ENCODE measurements at places on chromosomes 12 and 14.

GRCh38 chr14:53190938-53191337, 37.8 kb upstream of the DDHD1 start:
- DNase-seq: peak; percentile 72

DNA sequence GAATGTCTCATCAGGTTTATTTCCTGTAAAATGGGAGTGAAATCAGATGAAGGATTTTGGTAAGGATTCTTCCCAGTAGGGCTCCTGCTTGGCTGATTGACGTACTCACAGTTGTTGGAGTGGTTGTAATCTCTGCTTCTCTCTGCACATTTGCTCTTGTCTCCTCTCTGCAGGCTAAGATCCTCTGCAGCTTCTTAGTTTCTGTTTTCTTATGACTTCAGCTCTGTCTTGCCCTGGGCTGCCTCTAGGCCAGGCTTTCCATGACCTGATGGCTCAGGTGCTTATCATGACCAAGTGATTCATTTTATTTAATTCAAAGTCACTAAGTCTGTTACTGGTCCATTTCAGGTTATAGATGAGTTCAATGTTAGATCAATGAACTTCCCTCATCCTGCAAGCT, 394.5 kb upstream of the DDHD1 start:
- DNase-seq: no peak

GRCh38 chr14:92263681-92264080, 59.3 kb upstream of the SLC24A4 start:
- DNase-seq: no peak

- DNase-seq: no peak
Measured at GRCh38 chr12:45989287-45989686, 1.1 kb downstream of the SCAF11 start.

- DNase-seq: no peak
Measured at GRCh38 chr12:63941166-63941800, 96.8 kb downstream of the SRGAP1 start.

GRCh38 chr12:51004504-51004903, 21.7 kb downstream of the SLC11A2 start:
- no peak for DNase-seq

DNA sequence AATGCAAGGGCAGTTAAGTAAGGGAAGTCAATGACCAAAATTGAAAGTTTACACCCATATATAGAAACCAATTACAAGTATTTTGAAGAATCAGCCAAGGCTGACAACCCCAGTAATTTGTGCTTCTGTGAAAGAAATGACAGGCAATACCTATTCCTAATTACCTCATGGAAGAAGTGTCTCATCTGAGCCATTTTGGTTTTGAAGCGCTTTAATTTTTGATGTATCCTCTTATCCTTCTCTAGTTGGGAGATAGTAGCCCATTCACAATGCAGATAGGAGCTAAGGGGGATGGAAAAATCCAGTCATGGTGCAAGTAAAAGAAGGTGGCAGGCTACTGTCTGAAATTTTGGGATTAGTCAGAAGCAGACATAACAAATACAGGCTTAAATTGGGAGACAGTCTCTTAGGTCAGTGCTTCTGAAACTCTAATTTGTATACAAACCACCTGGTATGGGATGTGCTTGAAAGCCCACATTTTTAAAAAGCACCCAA, 30.4 kb upstream of the SUPT16H start:
- no peak for DNase-seq

DNA sequence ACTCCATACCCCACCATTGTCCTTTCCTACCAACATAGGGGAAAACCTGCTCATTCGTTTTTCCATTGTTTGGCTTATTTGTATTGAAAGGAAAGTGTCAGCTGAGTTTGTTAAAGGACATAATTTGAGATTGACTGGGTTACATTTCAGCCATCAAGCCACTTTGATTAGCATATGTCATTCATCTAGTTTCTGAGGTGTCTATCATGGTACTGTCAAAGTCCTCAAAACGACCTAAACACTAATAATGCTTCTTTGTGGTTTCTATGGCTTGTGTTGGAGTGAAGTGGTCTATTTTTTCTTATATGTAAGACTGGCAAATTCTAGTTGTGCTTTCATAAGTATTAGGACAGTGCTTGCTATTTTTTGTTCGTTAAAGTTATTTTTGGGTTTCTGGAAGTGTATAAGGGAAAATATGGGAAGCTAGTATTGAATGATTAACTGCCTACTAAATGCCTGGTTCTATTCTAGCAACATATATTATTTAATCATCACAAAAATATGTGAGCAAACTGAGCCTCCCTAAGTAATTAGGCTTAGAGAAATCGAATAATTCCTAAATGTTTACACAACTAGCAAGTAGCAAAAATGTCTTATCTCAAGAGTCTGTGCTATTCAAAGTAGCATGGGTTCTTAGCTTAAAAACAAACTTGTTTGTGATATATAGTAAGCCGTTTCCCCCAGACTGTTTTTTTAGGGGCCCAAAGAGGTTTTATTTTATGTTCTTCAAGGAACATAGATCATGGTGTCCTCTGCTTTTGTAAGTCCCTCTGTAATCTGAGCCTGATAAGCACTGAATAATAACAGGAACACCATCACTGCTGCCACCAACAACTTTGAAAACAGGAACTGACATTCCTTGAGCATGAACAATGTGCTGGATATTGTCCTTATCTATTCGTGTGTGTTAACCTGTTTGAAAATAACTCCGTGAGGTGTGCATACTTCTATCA, 67.1 kb downstream of the DERA start:
- no peak for DNase-seq

DNA sequence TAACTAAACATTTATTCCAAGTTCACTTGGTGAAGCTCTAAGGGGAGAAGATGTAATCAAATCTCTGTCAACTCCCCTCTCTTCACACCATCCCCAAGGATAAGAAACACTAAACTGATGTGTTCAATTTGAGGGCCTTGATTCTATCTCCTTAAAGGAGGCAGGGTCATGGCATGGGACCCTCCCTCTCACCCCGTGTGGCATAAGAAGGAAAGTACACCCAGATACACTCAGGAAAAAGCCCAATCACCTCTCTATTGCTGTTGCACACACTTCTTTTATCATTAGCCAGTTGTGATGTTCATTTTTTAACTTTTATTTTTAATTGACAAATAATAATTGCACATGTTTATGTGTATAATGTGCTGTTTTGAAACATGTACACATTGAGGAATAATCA, 35.1 kb downstream of the WASHC3 start:
- no peak for DNase-seq

GRCh38 chr12:92253301-92253700, 107.7 kb upstream of the BTG1 start:
- no peak for DNase-seq

DNA sequence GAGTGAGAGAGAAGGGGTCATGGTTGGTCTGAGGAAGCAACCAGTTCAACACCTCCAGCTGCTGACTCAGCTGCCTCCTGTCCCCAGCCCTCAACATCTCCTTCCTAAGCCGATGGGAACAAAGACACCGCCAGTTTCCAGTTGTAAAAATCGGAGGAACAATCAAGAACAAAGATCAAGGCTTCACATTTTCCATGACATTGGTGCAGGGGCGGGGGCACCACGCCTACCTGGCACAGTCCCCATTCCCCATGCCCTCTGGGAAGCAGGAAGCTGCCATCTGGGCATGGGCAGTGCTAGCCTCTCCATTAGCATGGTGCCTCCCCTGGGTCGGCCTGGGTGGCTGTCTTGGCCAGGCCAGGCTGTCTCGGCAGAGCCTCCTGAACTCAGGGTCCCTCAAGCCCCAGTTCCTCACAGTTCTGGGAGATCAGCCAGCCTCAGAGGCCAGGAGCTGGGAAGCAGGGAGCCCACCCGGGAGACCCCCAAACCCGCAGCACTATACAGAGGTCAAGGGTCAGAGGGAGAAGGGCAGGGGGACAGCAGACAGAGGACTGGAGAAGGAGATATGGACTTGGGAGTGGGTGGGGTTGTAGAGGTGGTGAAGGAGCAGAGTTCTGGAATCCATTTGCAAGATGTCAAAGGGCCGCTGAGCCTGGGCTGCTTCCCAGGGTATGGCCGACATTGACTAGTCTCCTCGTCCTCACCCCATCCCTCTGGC, 19.6 kb upstream of the TMEM106C start:
- no peak for DNase-seq

DNA sequence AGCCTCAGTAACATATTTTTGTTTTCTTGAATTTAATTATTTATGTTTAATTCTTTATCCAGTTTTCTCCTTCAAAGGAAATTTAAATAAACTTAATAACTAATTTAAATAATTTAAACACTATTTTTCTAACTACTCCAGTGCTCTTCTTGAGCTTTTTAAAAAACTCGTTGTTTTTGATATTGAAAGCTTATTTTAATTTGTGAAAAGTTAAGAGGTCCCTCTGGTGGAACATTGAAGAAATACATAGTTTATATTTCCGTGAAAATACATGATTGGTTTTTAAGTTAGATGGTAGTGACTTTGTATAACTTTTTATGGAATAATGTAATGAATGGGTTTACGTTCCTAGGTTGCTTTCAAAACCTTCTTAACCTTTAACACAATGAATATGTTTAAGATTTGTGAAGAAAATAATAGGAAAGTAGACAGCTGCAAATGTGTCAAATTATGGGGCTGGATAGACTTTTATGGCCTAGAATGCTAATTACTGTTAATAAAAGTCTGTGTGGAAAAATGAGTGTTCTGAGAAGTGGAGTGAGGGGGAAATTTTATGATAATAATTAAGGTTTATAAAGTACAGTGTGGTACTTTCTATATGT, 45.9 kb upstream of the MSRB3 start:
- DNase-seq: no peak

- no peak for DNase-seq
Measured at GRCh38 chr12:97398704-97399103, 63.9 kb upstream of the RMST start.

GRCh38 chr12:26125400-26126339, 833 bp upstream of the BHLHE41 start:
- peak; percentile 65 for DNase-seq

DNA sequence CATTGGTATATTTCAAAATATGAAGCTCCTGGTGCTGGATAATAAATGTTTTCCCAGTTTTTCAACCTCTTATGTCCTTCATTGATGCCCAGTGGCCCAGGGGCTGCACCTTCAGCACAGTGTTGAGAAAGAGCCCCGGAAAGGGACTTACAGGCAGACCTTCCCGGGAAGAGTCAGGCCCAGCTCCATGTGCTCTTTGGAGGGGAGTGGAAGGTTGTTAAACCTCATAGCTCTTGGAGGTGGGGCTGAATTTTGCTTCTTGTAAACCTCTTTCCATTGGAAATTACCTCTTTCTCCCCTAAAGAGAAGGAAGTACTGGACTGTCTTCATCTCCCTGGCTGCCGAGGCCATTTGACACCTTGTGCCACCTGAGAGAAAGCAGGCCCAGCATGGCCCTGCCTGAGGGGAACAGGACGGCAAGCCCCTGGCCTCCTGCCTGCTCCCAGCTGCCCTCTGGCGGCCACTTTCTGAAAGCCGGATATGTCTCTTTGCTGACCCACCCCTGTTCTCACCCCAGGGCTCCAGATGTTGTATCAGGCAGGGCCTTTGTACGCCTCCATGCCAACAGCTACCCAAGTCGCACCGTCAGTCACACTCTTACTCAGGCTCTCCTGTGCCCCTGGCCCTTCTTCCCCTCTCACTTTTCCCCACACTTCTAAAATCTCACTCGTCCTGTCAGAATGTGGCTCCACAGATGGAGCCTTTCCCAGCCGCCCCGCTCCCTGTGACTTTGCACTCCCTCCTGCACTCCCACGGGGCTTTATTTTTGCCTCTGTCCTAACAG, 43.0 kb downstream of the EVL start:
- peak; percentile 97 for DNase-seq

DNA sequence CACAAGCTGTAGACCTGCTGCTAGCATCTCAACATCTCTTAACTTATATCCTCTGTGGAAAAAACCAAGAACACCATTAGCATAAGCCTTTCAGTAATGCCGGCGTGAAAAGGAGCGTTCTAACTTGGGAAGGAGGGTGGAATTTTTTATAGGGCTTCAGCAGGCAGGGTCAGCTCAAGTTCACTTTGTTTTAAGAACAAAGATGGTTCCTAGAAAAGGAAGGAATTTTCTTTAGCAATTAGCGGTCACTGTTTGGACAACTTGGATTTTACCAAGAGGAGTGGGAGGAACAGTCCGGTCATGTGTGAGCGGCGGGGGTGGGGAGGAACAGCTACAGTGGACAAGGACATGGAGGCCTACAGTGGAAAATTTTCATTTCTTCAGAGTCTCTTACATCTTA, 35.9 kb downstream of the BBS10 start:
- no peak for DNase-seq

GRCh38 chr14:53531730-53532129, 378.6 kb upstream of the DDHD1 start:
- no peak for DNase-seq

- DNase-seq: no peak
Measured at GRCh38 chr12:27426743-27427487, 19.6 kb upstream of the SMCO2 start.

DNA sequence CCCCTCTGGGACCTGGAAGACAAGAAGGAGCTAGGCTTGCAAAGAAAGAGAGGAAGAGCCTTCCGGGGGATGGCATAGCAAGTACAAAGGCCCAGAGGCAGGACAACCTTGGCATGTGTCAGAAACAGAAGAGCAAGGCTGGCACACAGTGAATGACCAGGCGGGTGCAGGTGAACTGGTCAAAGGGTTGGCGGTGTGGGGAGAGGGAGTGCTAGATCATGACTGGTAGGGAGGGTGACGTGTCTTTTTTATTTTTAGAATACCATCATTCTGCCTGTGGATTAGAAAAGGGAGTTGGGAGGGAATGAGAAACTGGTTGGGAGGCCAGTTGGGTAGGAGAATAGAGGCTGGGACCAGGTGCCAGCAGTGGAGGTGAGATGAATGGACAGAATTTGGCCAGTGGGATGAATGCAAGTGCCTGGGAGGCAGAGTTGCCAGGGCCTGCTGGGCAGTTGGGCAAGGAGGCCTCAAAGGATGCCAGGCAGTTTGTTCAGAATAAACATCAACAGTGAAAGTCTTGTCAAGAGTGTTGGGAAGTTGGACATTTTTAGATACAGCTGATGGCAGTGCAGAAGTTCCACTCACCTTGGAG, 168.3 kb downstream of the CACNA1C start:
- no peak for DNase-seq

- no peak for DNase-seq
Measured at GRCh38 chr14:32757568-32757967, 181.1 kb upstream of the NPAS3 start.

DNA sequence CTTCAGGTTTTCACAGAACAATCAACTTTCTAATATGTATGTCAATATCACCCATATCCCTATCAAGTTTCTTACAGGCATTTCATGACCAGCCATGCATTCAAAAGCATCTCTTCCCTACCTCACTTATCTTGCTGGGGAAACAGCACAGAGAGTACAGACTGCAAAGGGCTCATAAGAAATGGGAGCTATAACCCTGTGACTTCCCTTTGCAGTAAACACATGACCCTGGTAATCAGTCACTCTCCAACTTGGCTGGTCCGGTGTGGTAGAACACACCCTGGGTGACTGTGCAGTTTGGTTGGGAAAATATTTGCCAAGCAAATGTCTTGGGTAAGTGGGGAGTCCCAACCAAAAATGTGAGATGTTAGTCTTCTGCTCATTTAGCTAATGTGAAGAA, 49.4 kb upstream of the TMCC3 start:
- no peak for DNase-seq

DNA sequence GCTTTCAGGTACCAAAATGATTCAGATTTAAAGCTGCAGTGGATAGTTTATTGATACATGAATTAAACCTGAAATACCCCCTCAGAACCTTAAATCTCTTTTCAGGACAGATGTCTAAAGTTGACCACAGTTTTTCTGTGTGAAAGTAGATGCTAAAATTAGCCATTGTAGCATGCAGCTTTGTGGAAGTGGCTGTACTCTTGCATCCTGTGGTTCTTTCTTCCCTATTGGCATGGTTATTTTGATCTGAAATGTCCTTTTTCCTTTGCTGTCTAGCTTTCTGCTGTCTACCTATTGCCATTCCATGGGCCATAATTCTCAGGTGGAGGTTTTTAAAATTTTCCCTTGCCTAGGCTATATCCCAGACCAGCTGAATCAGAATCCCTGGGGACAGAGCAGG, 455.6 kb downstream of the ZFP36L1 start:
- DNase-seq: no peak

All from stimulated activated CD8-positive, alpha-beta memory T cell treated with anti-CD3 and anti-CD28 coated beads, Interleukin-4, amount 100 ng/mL, for 48 hours (primary cell).